ENCODE measurements at places on chromosomes 5 and 9.

DNA sequence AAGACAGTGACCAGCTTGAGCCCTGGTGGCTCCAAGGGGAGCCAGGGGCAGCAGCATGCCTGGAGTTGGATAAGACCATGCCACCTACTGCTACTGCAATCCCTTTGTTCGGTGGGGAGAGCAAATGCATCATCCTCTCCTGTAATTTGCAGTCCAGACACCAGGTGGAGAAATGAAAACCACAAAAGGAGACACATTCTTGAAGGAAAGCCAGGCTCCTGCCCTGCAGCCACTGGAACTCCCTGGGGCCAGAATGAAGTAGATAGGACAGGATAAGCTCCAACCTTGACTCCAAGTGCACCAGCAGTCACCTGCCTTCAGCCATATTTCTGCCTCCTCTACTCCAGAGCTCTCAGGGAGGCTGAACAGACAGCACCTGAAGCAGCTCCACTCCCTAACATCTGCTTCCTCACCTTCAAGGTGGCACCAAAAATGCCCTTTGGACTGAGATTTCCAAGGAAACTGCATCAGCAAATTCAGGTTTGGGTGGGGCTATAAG is 65.1 kb upstream of the IQGAP2 start:
- no peak for DNase-seq

DNA sequence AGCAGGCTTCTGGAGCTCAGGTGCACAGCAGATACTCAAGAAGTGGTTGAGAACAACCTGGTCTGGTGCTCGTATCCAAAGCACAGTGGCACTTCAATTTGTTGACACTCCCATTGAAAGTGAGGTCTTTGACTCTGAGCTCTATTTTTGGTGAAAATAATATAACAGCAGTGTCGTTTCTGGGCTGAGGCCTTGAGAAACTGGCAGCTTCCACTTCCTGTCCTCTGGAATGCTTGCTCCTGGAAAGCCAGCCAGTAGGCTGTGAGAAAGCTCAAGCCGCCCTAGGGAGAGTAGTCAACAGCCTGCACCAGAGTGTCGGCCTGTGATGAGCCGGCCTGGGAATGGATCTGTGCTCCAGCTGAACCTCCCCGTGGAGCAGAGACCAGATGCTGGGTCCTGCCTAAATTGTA is 6.8 kb upstream of the SUSD3 start:
- DNase-seq = no peak

- DNase-seq = no peak
Measured at GRCh38 chr9:75228893-75229292, 140.6 kb downstream of the OSTF1 start.

GRCh38 chr5:173884402-173885053 is 3.6 kb upstream of the CPEB4 start:
- no peak for DNase-seq

GRCh38 chr5:960551-960950 is 48.1 kb upstream of the NKD2 start:
- no peak for DNase-seq

GRCh38 chr5:134515801-134516200 is 9.7 kb upstream of the JADE2 start:
- DNase-seq = no peak

DNA sequence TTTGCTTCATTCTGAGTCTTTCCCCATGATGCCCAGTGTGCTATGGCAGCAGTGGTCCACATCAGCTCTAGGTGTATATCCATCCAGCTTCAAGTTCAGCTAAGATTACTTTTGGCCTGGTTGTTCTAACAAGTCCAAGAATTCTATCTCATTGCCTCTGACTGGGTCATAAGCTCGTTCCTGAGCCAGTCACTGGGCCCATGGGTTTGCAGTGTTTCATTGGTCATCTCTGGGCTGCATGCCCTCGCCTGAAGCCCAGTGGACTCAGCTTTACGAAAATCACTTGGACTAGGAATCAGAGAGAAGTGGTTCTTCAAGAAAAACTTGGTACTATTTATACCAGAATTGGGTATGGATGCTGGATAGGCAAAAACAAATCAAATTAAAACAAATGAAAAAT is 16.1 kb upstream of the ARHGAP26 start:
- no peak for DNase-seq

DNA sequence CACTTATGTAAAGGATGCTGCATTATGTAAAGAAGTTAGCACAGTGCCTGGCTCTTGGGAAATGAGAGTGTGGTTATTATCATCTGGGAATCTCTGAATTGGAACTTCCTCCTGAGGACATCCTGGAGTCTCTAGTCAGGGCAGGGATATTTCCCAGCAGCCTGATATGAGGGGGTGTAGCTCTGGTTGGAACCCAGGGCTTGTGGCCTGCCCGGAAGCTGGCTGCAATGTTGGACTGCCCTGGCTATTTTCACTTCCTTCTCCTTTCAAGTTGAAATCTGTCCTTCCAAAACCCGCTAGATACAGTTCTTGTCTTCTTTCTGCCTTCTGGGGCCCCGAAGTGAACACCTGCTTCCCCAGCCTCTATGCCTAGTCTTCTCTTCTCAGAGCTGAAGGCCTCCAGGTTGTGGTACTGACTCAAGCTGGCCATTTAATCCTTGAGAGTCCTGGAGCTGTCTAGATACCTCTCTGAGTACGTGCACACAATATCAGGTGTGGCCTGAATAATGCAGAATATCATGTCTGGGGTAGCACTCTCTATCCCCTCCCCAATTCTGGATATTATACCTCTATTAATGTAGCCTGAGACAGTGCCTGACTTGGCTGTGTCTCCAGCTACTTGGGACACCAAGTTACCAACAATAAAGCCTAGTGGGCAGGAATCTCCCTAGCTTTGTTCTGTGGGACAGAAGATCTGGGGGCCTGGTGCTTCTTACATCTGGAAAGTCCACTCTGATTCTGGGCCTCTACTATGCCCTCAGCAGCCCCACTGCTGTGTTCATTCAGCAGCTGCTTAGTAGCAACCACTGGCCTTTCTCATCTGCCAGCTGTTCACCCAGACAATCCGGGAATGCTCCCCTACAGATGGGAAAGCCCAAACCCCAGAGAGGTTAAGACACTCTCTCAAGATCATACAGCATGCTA is 45.0 kb downstream of the SLC6A7 start:
- no peak for DNase-seq

GRCh38 chr5:83931969-83932368 is 211.3 kb upstream of the HAPLN1 start:
- DNase-seq = no peak

DNA sequence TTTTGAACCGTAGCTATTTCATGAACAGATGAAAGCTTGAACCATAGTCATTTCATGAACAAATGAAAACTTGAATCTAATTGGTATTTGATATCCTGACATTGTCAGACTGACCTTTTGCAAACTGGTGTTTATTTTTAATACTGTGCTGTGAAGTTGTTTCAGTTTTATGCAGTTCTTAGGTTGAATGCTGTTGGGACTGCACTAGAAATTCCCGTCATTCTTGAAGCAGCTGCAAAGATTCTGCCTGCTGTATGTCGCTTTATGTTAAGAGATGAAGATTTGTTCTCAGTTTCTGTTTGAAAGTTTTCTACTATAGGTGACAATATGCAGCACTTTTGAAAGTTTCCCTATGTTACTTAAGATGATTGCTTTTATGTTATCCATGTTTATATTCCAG is 22.5 kb upstream of the FAM120AOS start:
- DNase-seq = no peak

DNA sequence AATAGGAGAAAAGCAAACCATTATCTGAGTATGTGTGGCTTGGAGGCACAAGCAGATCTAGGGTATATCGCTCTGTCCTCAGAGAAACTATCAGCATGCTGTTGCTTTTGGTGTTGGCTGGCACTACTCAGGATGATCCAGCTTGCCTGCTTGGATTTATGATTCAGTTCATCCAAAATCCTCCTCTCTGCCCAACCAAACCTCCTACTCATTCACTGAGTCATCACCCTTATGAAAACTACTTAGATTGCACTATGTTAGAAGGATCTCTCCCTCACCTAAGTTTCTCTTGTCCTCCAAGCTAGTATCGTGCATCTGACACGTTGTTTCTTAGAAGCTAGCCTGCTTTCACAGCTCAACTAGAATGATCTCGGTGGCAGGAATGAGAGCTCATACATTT is 14.2 kb upstream of the ZBED3 start:
- DNase-seq = no peak
